ENCODE measurements at places on chromosomes 5 and 9.
A peak's percentile ranks its signal among the peaks of the same experiment; 100 is the strongest.

DNA sequence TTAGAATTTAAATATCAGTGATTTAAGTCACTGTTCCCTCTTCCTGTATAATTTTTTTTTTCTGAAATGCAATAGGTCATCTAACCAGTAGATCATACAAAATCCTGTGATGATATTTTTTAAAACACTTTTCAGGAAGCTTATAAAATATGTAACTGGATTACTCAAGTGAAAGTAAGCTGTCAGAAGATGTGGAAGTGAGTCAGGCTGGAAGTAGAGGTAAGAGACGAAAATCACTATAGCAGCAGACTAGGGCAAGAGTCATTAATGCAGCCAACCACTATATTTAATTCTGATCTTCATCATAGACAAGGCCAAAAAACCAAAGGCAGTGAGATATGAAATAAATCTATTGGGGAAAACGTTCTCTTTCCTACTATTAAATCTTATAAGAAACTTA is 65.7 kb upstream of the C6 start:
- no peak for DNase-seq
- H3K27ac ChIP-seq, result no peak overlapping the region
- H3K4me3 ChIP-seq, result no peak overlapping the region
- H3K36me3 ChIP-seq, result no peaks in the 10 kb centered on the region
- no peaks in the 10 kb centered on the region for H3K4me1 ChIP-seq

- no peaks in the 10 kb centered on the region for H3K4me1 ChIP-seq
- no peaks in the 10 kb centered on the region for H3K27me3 ChIP-seq
- H3K27ac ChIP-seq, result no peak overlapping the region
- no peak overlapping the region for H3K4me3 ChIP-seq
- no peaks in the 10 kb centered on the region for H3K36me3 ChIP-seq
These were observed 31.2 kb downstream of the DEPDC1B start for GRCh38 chr5:60668686-60669304.

DNA sequence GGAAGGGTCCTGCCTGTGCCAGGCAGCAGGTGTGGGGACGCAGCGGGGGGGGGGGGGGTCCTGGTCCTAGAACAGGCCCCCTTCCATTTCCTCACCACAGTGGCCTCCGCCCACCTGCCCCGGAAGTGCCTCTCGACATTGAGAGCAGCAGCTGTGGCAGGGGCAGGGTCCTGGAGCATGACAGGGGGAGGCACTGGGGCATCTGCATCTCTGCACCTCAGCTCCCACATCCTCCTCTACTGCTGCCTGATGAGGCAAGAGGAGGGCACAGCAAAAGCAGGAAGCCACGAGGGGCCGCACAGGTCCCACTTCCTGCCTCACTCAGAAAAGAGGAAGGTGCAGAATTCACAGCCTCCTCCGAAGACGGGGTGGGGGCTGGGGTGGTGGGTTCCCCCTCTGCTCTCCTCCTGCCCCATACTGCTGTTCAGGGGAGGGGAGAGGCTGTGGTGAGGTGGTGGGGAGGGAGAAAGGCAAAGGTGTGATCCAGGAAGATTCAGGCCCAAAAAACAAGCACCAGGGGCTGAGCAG is 14.8 kb downstream of the AKNA start:
- peak; percentile 87 for DNase-seq
- peak overlapping the region; percentile 76 for H3K27ac ChIP-seq
- no peaks in the 10 kb centered on the region for H3K27me3 ChIP-seq
- H3K4me1 ChIP-seq, result peaks cover 69% of the 10 kb centered on the region

DNA sequence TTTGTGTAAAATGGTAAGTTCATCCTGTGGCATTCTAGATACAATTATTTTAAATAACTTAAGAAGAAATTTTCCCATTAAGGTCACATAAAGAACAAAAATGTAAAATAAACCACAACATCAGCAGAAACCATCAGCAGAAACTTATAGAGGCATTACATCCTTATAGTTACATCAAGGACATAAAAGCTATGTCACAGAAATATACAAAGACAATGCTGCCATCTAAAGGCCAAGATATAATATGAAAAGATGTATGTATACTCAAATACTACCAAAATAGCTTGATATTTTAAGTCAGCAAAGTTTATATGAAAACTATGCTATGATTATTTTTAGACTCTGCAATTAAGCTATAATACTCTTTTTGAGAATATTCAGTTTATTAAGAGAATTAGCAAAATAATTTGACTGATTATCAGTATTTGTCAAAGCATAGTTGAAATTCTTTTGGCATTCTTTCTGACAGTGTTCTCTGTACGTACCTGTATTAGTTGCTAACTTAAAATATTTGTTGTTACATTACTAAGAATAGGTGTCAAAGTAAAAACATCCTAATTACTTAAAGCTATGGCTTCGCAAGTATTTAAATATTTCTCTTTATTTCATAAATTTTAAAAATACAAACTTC is 36.2 kb downstream of the FBXL17 start:
- H3K36me3 ChIP-seq, result peaks cover 2% of the 10 kb centered on the region
- no peaks in the 10 kb centered on the region for H3K4me1 ChIP-seq
- no peak overlapping the region for H3K4me3 ChIP-seq
- no peaks in the 10 kb centered on the region for H3K27me3 ChIP-seq
- DNase-seq, result no peak
- no peak overlapping the region for H3K27ac ChIP-seq

GRCh38 chr9:132548751-132549640 is 33.4 kb upstream of the BARHL1 start:
- peaks cover 29% of the 10 kb centered on the region for H3K27me3 ChIP-seq
- H3K27ac ChIP-seq, result no peak overlapping the region
- no peak for DNase-seq
- no peaks in the 10 kb centered on the region for H3K4me1 ChIP-seq
- H3K36me3 ChIP-seq, result peaks cover 2% of the 10 kb centered on the region
